ENCODE measurements at places on chromosomes 13 and 19.

DNA sequence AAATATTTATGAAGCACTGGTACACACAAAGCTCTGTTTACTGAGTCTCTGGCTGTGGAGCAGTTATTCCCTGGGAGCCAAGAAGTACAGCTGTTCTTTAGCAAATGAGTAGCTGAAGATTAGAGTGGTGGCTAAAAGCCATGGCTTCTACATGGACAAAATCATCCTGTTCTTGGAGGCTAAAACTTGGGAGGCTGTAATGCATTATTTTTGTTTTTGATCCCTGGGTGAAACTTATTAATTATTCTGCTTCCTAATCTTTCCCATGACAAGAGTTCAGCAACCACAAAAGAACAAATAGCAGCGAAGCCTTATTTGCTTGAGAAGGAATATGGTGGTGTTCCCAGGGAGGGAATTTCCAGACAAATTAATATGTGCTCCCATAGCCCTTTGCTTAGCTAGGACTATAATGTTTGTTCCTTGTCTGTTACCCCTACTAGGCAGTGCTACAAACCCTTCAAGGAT lies 109.5 kb downstream of the DCT start:
- no peak for DNase-seq

- DNase-seq, result no peak
Measured at GRCh38 chr13:69721631-69722030, 386.0 kb upstream of the ATXN8OS start.

GRCh38 chr13:43127827-43128226 lies 104.4 kb downstream of the DNAJC15 start:
- no peak for DNase-seq

DNA sequence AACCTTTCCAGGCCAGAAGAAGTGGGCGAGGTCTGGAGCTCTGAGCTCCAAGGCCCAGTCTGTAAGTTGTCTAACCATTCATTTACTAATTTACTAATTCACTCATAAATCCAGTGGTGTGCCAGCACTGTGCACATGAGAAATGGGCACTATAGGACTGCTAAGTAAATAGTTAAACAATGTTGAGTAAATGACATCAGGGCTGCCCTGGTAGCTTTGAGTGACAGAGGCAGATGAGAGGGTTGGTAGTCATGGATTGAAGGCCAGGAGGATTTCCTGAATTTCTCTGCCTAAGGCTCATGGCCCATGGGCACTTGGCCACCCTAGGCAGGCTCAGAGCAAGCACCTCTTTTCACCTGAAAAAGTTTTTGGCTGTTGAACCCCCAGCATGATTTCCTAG lies 216.9 kb upstream of the RXFP2 start:
- DNase-seq, result no peak

GRCh38 chr13:67043901-67044300 lies 186.2 kb downstream of the PCDH9 start:
- no peak for DNase-seq

- no peak for DNase-seq
Measured at GRCh38 chr13:107210723-107211030, 642.7 kb upstream of the ARGLU1 start.

DNA sequence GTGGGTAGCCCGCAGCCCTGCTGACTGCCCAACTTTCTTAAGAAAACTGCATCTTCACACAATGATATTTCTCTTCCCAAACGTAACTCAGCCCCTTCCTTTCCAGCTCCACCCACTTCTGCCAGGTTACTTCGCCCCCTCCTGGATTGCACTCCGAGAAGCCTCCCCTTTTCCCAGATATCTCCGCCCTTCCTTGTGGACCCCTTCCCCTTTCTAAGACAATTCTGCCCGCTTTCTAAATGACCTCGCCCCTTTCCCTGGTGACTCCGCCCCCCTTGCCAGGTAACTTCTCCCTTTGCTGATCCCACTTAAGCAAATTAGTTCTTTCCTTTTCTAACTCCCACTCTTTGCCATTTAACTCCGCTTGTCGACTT lies 2.6 kb downstream of the VSIG10L start:
- DNase-seq, result no peak
